ENCODE measurements at places on chromosomes 4 and X.

- DNase-seq = no peak
Measured at GRCh38 chrX:138298268-138298667, 413.2 kb downstream of the FGF13 start.

DNA sequence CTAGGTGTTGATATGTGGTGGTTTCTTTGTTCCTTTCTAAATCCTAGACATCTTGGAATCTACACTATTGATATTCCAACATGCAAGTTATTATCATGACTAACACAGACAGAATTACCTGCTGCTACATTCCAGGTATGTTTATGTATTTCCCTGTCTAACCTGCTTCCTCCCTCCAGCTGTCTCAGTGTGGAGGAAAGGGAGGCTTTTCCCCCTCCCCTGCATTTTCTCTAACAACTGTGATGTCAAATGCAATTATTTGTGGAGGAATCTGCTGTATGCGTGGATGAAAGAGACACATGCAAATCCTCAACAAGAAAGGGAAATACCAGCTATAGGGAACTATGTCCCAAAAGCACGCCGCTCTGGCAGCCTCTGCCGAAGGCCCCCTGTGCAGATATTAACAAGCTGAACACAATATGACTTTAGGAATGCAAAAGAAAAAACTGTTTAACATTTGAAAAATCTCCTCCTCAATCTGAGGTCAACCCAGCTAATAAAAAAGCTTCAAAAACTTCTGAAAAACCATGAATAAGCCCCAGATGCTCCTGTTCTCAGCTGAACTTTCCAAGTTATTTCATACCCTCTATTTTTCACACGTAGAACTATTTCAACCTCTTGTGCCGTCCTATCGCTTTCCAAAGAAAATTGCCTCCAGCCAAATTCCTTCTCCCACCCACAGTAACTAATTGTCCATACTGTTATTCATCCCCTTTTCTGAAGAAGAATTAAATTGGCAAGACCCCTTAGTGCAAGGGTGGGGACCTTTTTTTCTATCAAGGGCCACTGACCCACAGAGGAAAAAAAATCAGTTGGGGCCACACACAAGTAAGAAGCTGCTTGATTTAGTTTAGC is 225.1 kb upstream of the GPC4 start:
- no peak for DNase-seq

- no peak for DNase-seq
Measured at GRCh38 chrX:49041744-49042580, 1.2 kb downstream of the TFE3 start.

DNA sequence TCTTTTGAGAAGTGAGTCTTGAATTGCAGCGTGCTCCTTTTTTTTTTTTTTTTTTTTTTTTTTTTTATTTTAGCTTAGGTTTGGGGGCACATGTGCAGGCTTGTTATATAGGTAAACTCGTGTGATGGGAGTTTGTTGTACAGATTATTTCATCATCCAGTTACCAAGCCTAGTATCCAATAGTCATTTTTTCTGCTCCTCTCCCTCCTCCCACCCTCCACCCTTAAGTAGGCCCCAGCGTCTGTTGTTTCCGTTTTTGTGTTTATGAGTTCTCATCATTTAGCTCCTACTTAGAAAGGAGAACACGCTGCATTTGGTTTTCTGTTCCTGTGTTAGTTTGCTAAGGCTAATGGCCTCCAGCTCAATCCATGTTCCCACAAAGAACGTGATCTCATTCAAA is 81.3 kb upstream of the TSPAN5 start:
- DNase-seq = no peak

DNA sequence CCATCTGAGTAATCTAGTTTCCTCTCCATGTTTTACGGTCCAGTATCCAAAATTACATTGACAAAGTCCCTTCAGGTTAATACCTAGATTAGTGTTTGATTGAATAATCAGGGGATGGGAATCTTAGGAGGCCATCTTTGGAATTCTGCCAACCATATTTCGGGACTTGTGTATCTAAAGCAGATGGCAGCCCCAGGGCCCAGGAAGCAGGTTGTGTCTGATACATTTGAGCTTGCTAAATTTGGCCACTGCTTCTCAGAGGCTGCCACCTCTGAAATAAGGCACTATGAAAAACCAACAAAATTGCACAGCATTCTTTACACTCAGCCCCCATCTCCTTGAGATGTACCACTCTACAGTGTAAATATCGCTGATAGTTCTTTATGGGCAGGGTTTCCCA is 102.1 kb downstream of the ASB9 start:
- DNase-seq = no peak

DNA sequence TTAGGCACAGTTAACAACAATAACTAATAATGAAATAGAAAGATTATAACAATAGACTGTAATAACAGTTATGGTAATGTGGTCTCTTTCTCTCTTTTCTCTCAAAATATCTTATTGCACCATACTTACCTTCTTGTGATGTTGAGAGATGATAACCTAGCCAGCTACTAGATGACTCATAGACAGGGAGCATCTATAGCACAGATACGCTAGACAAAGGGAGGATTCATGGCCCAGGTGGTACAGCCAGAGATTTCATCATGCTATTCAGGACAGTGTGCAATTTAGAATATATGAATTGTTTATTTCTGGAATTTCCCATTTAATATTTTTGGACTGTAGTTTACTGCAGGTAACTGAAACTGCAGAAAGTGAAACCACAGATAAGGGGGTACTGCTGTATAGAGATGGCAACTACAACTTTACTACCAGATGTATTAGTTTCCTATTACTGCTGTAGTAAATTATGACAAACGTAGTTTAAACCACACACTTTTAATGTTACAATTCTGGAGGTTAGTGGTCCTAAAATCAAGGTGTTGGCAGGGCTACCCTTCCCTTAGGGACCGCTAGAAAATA is 41.8 kb upstream of the MAGED1 start:
- no peak for DNase-seq

DNA sequence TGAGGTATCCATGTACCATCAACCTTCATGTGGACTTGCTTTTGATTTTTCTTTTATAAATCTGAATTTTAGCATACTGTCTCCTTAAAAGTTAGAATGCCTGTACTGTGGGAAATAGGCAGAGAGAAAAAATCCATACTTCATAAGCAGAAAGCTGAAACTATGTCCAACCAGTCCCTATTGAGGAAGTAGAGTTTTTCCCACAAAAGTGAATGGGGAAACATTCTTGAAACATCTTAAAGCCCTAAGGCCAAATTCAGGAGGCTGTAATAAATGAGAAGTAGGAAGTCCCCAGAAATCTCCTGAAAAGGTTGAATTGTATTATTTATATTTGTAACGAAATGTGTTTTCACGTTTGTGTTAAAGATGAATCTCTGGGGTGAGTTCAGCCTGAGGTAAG is 56.3 kb downstream of the ENOX2 start:
- DNase-seq = no peak

DNA sequence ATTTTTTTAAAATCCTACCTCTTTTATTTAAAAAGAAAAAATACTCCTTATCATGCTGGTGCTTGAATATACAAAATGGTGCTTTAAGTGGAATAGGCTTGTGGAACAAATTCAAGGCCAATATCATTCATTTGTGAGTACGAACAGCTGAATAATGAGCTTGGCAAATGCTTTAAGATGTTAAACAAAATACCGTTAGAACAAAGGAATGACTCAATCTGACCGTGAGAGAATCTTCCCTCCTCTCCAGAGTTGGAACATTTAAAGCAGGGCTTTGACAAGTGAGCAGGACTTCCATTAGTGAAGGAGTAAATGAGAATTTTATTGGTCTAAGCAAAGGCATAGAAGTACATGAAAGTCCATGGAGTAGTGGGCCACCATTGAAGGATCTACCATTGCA is 74.5 kb downstream of the DCLK2 start:
- DNase-seq = no peak

DNA sequence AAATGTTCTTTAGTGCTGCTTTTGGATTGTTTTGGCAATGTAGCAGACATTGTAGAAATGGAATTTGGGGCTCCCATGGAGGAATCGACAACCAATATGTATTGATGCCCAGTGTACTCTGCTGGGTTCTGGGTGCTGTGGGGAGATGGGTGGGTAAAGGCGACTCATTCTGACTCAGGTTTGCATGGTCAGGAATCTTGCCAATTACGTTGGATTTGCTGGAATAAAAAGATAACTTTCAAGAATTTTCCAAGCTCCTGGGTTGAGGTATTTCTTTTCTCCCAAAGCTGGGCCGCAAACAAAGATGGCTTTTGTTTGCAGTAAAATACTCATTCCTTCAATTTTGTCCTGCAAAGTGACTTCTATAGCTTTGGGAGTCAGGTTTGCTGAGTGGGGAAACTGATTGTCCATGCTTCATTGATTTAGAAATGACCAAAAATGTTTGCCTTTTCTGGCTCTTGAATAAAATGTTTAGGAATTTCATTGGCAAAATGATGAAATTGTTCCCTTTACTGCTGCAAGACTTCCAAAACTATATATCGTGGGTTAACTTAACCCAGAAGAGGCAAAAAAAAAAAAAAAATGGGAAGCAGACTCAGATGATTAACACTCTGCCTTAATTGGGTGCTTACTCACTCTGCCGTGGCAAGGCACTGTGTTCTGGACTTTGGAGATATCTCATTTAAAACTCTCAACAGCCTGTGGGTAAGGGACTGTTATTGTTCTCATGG is 57.0 kb downstream of the RTL9 start:
- DNase-seq = no peak

All from activated CD8-positive, alpha-beta memory T cell treated with anti-CD3 and anti-CD28 coated beads for 24 hours (primary cell).